ENCODE measurements at places on chromosomes 3 and 15. TPM values are rescaled to one million over a fixed set of nuclear protein-coding genes. Genes with fewer than 3 reads are reported as not detected.

MME gene
- 49.4 TPM for total RNA-seq

GRCh38 chr3:112247900-112248299 is 46.1 kb downstream of the SLC9C1 start:
- no peaks in the 10 kb centered on the region for H3K4me1 ChIP-seq
- no peak for DNase-seq
- H3K4me3 ChIP-seq = no peak overlapping the region
- H3K27me3 ChIP-seq = no peaks in the 10 kb centered on the region

GRCh38 chr3:16419640-16420241 is 93.8 kb downstream of the RFTN1 start:
- DNase-seq = no peak
- H3K4me3 ChIP-seq = no peak overlapping the region
- no peaks in the 10 kb centered on the region for H3K27me3 ChIP-seq
- H3K4me1 ChIP-seq = no peaks in the 10 kb centered on the region

DNA sequence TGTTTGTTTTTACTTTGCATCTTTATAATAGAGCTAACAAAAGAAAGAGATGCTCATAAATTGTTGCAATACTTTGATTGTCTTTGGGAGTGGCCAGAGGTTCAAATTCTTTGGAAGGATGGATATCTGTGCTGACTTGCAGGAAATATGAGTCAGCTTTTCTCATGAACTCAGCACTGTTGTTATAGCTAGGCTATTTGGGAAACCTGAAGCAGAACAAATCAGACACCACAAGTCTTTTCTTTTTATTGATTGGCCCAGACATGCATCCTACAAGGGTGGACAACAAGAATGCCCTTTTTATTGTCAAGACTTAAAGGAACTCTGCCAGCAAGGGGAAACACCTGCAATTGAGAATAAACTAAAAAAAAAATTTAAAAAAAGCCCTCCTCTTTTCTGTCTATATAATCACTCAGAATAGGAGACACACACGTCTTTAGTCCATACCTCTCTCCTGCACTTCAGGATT is 4.6 kb upstream of the DENND4A start:
- H3K4me3 ChIP-seq = no peak overlapping the region
- H3K27ac ChIP-seq = no peak overlapping the region
- H3K4me1 ChIP-seq = no peaks in the 10 kb centered on the region
- no peaks in the 10 kb centered on the region for H3K27me3 ChIP-seq
- no peaks in the 10 kb centered on the region for H3K36me3 ChIP-seq

- no peaks in the 10 kb centered on the region for H3K4me1 ChIP-seq
- H3K4me3 ChIP-seq = no peak overlapping the region
- DNase-seq = no peak
- no peak overlapping the region for H3K27ac ChIP-seq
Measured at GRCh38 chr15:95698230-95698629, 632.3 kb upstream of the NR2F2 start.

DNA sequence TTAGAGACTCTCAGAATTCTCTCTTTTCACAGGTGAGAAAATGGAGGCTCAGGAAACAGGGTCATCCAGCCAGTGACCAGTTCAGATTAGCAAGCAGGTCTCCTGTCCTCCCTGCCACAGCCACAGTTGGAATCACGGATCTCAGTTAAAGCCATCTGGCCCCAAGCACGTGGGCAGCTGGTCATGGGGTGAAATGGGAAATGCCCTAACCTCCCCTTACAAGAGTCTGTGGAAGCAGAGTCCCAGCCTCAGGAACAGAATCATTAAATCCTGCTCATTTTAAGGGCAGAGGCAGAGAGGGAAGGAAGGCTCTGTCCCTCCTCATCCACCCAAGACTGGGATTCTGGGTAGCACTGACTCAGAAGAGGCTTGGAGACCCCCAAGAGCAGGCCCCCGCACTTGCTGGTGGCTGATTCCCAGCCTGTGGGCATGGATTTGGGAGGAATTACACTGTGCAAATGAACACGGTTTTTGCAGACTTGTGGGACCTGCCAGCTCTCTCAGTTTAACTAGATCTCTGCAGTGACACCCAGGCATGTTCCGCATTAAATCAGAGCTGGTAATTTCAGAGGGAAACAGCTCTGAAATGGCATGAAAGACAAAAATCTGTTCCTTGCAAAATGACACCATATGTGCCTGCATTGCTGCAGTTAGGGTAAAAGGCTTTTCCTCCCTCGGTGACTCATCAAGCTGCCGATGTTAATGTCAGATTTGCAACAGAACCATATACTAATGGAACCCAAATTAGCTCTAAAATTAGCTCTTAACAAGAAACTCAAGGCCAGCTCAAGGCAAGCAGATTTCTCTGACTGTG is 89.0 kb downstream of the BDH1 start:
- no peak overlapping the region for H3K4me3 ChIP-seq
- no peaks in the 10 kb centered on the region for H3K36me3 ChIP-seq
- peaks cover 11% of the 10 kb centered on the region for H3K4me1 ChIP-seq
- H3K27ac ChIP-seq = peak overlapping the region; percentile 47

DNA sequence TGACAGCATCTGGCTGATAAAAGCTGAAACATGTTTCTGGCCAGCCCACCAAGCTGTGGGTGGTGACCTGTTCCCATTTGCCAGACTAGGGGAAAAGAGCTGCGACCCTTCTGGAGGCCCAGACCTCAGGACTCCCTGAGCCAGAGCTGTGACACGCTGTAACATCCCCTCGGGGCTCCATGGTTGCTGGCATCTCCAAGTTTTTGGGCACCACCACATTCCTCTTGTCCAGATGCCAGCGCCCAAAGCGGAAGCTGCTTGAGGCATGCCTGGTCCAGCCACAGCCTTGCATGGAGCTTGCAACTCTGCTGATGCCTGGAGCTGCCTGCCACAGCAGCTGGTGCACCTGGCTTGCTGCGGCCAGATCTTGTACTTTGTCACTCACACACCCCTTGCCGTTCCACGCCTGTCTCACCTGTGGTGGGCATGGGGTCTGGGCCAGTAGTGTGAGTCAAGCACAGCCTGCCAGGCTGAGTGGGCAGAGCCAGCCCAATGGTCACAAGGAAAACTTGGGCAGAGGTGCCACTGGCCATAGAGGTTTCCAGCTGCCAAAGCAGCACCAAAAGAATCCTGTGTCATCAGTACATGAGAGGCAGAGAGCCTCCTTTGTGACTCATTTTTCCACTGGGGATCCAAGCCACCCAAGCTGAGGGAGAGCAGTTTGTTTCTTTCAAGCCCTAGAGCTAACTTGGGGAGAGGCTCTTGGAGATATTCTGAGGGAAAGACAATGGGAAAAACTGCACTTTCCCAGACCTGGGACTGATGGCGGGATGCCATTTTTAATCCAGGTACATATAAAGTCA is 45.7 kb upstream of the PTX3 start:
- H3K36me3 ChIP-seq = no peaks in the 10 kb centered on the region
- no peak overlapping the region for H3K4me3 ChIP-seq
- no peaks in the 10 kb centered on the region for H3K4me1 ChIP-seq
- no peaks in the 10 kb centered on the region for H3K27me3 ChIP-seq

DNA sequence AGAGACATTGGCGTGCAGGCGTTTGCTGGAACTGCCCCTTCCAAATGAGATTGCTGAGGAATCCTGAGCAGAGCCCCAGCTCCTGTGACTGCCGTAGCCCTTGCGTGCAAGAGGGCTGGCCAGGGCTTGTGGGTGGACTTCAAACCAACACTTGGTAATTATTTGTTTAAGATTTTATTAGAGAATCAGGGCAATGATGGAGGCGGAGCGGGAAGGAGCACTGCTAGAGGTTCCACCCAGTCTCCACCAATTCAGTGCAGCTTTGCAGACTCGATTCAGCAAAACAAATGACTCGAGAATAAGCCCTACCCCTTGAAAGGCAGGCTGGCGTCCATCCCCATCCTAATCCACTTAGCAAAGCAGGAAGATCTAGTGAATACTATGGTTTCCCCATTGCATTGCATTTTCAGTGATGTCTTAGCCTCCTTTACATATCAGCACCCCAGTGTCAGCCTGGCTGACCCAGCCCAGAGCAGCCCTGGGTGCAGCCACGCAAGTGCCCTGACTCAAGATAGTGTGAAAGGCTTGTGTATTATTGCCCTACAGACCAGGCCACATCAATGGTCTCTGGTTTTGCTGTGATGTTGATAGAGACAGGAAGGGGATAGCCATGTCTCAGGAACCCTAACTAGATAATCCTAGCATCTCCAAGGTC is 26.0 kb downstream of the GLDN start:
- H3K27me3 ChIP-seq = no peaks in the 10 kb centered on the region
- peak overlapping the region; percentile 43 for H3K27ac ChIP-seq
- H3K4me1 ChIP-seq = peaks cover 20% of the 10 kb centered on the region
- H3K36me3 ChIP-seq = no peaks in the 10 kb centered on the region
- H3K4me3 ChIP-seq = no peak overlapping the region
- DNase-seq = peak; percentile 55

DNA sequence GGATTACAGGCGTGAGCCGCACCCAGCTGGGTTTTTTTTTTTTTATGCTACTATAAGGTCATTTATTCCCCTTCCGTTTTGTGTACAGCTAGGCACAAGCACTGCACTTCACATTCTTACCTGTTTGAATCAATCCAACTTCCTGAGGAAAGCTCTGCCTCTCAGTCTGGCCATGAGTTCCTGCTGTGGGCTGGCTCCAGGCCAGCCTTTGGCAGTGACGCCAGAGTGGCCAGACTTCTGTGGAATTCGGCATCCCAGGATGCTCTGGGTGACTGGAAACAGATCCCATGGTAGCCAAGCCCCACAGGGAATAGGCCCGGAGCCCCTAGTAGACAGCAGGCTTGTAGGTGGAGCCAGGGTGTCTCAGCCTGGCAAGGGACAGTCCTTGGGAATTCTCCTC is 21.5 kb upstream of the TIMP4 start:
- H3K4me1 ChIP-seq = peaks cover 9% of the 10 kb centered on the region
- no peak overlapping the region for H3K4me3 ChIP-seq
- no peaks in the 10 kb centered on the region for H3K36me3 ChIP-seq
- peak; percentile 84 for DNase-seq
- no peaks in the 10 kb centered on the region for H3K27me3 ChIP-seq

DNA sequence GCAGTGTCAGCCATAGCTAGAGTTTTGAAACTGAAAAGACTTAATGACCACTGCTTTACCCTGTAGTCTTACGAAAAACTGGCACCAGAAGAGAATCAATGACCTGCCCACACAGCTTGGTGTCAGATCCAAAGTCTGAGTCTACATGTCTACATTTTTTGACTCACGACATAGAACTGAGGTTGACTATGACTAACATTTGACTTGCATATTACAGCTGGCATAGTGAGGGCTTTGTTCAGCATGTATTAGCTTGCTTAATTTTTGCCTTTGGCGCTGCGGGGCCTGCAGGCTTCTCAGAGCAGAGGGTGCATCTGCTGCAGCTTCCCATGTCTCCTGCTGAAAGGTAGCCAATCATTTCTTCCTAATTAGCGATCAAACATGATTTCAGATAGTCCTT is 167.0 kb downstream of the EBLN2 start:
- no peaks in the 10 kb centered on the region for H3K4me1 ChIP-seq
- no peaks in the 10 kb centered on the region for H3K36me3 ChIP-seq
- no peaks in the 10 kb centered on the region for H3K27me3 ChIP-seq
- no peak overlapping the region for H3K4me3 ChIP-seq

GRCh38 chr15:51936105-51936478 is 35.5 kb downstream of the LEO1 start:
- no peak overlapping the region for H3K4me3 ChIP-seq
- H3K36me3 ChIP-seq = peaks cover 80% of the 10 kb centered on the region
- H3K4me1 ChIP-seq = peaks cover 7% of the 10 kb centered on the region
- DNase-seq = no peak

DNA sequence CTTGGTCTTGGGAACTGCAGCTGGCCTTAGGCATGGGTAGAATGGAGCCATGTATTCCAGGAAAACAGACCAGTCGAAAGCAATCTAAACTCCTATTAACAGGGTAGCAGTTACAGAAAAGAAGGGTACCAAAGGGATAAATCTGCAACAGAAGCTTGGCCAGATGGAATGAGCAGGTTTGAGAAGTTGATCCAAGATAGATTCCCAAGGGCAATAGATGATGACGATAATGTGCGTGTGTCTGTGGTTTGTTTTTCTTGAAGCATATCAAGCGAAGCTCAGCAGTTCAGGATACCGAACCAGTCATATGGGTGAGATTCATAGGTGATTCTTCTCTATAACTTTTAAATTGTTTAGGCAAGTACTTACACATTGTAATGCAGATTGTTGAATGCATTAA is 203.8 kb upstream of the SEMA6D start:
- no peak overlapping the region for H3K27ac ChIP-seq
- H3K4me1 ChIP-seq = no peaks in the 10 kb centered on the region
- H3K4me3 ChIP-seq = no peak overlapping the region

DNA sequence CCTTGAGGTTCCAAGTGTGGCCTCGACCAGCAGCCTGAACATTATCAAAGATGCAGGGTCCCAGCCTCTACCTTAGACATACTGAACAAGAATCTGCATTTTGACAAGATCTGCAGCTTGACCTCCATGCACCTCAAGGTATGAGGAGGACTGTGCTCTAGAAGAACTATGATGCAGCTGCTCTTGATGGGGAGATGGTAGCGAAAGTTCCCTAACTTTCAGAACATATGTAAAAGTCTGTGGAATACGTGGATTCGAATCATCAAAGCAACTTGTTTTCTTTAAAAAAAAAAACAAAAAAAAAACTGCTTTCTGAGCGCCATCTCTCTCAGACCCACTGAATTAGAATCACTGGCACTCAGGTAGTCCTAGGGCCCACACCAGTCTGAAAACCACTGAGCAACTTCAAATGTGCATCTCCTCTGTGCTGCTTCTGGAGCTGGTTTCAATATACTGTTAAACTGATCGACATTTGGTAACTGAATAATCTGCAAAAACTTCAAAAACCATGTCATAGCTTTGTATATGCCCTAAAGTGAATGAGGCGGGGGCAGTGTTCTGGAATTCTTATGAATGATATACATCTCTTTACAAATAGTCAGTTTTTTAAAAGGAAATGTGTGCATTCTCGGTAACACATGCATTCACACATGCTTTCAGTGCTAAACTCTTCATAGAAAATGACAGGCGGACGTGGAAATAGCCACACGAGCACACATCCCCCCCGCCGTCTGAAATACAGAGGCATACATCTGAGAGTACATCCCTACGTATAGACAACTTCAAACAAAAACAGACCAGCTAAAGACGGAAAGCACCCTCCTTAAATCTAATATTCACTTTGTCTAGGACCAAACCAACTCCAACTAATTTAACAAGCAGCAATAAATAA is 128.8 kb downstream of the FOXP1 start:
- no peaks in the 10 kb centered on the region for H3K27me3 ChIP-seq
- no peak overlapping the region for H3K27ac ChIP-seq
- no peak for DNase-seq
- no peak overlapping the region for H3K4me3 ChIP-seq

GRCh38 chr3:194058189-194058571 is 77.8 kb upstream of the HES1 start:
- no peaks in the 10 kb centered on the region for H3K27me3 ChIP-seq
- H3K4me3 ChIP-seq = peak overlapping the region; percentile 42
- H3K4me1 ChIP-seq = peaks cover 8% of the 10 kb centered on the region
- no peaks in the 10 kb centered on the region for H3K36me3 ChIP-seq
